Lower leg skin (tissue), 4 donors: ENCODE measurements at places on chromosomes 13 and 19.
A peak's percentile ranks its signal among the peaks of the same experiment; 100 is the strongest.

DNA sequence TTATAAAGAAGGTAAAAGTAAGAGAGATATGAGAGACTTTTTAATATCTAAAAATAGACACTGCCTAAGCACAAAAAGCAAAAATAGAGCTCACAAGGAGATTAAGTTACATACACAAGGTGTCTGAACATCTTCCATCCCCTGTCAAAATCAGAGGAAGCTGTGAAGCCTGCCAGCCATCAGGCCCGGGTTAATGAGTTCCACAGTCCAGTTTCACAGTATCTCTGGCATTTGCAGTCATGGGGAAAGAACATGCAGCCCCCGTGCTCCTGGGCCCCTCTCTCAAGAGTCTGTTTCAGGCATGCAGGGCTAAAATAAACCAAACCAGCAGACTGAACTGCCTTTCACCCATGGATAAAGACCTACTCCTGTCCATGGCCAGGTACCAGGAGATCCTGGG is 79.2 kb downstream of the TBC1D4 start:
- DNase-seq: no peak

GRCh38 chr13:78680115-78680561 is 21.2 kb upstream of the OBI1 start:
- no peak for DNase-seq

DNA sequence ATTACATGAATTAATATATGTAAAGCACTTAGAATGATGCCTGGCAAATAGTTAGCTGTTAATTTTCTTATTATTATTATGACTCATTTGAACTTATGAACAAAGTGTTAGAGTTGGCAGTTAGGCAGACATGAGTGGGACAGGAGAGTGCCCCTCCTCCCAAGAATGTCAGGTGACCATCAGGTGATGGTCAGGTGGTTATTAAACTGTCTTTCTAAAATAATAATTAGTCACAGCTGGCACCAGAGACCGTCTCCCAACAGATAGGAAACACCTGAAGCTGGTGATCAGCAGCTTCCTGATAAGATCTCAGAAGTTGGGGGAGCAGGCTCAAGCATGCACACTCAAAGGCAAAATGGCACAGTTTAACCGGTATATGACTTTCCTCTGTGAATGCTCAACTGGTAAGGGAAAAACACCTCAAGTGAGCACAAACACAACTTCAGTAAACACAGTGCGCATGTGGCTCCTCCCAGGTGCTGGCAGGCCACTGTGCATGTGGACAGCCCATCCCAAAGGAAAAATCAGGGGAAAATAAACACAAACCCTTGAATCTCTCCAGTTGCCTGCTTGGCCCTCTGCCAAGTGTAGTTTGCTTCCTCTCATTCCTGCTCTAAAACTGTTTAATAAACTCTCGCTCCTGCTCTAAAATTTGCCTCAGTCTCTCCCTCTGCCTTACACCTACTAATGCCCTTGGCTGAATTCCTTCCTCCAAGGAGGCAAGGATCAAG is 54.0 kb downstream of the FLT1 start:
- no peak for DNase-seq

DNA sequence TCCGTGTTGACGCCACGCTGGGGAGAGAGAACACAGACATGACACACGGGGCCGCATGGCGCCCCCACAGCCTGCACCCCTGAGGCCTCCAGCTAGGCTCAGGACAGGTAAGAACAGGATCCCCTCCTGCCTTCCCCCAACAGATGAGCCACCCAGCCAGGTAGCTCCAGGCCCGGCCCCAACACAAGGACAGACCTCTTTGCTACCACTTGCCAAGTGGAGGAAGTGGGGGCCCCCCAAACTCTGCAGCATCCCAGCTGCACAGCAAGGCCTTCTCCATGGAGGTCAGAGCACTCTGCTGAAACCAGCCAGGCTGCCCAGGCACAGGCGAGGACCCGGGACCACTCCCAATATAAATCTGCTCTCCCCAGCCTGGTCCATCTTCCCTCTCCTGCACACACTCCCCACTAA is 31.5 kb downstream of the PEPD start:
- no peak for DNase-seq

GRCh38 chr19:6833166-6833790 is 54.1 kb upstream of the ADGRE1 start:
- peak; percentile 67 for DNase-seq

DNA sequence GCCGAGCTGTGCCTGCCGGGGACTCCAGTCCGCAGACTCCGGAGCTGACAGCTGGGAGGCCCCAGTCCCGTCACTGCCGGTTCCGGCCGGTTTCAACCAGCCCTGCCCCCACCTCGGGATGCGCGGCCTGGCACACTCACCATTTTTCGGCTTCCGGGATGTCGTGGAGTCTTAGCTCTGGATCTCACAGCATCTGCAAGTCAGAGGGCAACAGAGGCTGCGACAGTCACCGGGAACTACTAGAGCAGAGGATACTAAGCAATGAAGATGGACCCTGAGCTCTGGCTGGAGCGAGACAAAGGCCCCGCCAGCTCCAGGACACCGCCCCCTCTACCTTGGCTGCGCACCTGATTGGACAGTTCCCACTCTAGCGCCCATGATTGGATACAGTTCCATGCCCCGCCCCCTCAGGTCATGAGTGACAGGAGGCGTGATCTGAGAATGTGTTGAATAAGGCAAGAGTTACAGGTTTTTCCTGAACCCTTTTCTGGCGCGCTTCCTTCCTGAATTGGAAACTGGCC is at the start of gene ZNF682:
Gene ZNF682 (minus strand): TSS at position 303 of the 521 bp plus-strand sequence. CDS start 160 bp downstream, at position 143.
- DNase-seq: peak; percentile 99

DNA sequence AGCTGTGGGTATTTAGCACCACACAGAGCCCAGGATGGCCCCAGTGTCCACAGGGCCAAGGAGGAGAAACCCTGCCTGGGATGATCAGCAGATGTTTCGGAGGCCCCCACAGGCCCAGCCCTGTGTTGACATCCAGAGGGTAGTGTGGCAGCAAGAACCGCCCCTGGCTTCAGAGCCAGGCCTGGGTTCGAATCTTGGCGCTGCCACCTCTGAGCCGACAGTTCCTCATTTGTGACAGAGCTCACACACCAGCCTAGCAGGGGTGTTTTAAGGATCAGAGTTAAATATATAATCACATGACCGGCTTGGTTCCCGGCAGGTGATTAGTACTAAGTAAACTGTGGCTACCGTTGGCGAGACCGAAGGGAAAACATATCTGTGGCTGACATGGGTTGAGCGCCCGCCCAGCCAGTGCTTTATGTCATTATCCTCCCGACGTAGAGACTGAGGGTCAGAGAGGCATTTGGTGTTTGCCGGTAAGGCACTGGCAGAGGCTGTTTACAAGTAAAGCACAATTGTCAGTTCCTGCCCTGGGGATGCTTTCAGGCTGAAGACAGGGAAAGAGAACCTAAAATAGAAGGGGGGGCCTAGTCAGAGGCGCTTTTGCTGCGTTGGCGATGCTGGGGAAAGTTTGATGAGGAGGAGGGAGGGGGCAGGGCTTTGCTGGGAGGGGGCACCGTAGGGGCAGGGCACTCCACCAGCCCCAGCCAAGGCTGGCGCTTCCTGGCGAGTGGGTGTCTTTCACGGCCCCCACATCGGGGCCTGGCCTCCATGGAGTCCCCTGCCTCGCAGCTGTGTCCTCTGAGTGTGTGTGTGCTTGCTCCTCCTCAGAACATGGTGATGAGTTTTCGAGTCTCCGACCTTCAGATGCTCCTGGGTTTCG is 4.8 kb downstream of the PIAS4 start:
- DNase-seq: no peak

- DNase-seq: peak; percentile 50
Observed at GRCh38 chr19:54266133-54266532, 9.1 kb upstream of the LILRB5 start.

GRCh38 chr13:25421612-25422011 is 49.8 kb downstream of the ATP8A2 start:
- DNase-seq: no peak

GRCh38 chr13:113942591-113943103 is 31.2 kb downstream of the C13orf46 start:
- DNase-seq: no peak

DNA sequence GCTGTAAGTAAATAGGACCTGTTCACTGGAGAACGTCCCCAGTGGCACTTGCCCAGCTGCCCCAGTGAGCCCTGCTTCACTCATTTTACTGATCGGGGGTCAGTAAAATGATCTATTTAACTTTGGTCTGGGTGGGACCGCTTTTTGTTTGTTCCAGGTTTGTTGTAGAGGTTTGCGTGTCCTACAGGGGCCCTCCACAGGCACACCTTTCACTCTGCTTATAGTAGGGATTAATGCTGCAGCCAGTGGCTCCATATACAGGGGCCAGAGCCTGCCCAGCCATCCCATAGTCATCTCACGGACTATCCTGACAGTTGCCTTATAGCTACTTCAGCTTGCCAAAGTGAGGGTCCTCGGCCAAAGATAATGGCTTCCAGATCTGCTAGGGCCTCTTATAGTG is 104.1 kb downstream of the DNAJC3 start:
- no peak for DNase-seq

DNA sequence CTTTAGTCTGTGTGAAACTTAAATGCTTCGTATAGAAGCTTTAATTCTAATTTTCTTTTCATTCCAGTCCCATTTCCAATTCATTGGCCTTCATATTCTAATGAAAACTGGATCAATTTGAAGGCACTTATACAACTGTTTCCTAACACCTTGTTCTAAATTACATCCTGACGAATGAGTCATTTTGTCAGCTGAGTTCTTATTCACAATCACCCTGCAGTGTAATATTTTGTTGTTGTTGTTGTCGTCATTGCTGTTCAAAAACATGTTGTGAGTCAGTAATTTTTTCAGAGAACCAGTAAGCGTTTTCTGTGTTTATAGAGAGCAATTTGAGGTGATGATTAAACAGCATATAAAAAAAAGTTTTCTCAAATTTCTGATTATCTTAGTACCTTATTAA is 290.0 kb downstream of the PCDH9 start:
- no peak for DNase-seq

GRCh38 chr19:2186071-2186846 is 22.5 kb downstream of the DOT1L start:
- DNase-seq: peak; percentile 96

DNA sequence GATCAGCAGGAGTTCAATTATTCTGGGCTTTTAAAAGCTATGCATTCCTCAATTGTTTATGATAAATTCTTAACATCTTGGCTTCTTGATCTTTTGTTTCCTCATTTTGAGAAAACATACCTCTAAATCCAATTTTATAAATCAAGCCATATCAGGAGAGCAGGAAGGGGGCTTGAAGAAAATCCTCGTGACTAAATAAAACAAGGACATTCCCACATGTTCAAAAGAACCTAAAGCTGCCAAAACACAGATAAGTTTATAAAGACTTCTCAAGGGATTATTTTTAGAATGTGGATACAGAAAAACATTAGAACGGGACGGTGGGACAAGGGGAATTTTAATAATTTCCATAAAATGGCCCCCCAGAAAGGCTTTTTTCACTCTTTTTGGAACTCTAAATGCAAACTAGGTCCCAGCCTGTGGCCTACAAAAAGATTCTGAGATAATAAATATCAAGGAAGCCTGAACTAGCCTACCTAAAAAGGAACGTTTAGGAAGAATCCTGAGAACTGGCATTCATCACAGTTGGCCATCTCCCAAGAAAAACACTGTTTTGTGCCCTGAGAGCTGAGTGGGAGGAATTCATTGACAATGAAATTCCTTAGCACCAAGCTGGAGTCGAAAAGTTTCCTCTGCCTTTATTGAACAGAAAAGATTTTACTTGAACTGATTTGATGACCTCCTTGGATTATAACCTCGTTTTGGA is 30.1 kb downstream of the ZAR1L start:
- DNase-seq: no peak

DNA sequence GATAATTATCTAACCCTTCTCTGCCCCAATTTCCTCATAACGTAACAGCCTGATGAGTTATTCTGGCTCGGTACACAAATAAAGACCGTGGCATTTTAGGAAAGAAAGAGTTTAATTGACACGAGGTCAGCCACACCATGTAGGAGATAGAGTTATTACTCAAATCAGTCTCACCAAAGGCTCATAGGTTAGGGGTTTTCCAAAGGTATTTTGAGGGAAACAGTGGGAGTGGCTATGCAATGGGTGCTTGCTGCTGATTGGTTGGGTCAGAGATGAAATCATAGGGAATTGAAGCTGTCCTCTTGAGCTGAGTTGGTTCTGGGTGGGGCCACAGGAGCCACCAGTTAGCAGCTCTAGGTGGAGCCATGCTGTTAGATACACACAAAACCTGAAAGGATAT is 137.5 kb downstream of the FREM2 start:
- no peak for DNase-seq
